ENCODE measurements at places on chromosomes 3 and 15.
A peak's percentile ranks its signal among the peaks of the same experiment; 100 is the strongest.

DNA sequence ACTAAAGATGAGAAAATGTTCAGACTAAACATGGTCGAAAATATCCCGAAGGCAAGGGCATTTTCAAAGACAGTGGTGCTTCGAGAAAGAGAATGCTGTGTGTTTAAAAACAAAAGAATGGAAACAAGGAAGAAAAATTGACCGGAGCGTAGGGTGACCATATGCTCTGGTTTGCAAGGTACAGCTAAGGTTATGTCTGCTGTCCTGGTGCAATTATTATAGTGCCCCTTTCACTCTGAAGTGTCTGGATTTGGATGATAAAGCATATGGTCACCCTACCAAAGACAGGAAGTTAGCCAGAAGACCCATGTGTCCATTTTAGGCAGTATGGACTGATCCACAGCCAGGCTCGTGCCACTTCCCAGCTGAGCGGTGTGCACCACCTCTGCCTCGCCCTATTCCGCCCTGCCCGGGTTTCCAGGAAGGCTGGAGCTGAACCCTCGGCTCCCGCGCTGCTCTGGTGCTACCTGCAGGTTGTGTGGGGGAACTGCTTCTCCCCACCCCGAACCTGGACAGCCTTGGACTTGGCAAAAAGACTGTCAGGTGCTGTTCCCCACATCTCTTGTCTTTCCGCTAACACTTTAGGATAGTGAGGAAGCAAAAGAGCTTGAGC, 25.2 kb downstream of the GOLGA6D start:
- peak; percentile 67 for DNase-seq

- DNase-seq = no peak
Measured at GRCh38 chr3:13299531-13300155, 120.5 kb downstream of the NUP210 start.

- no peak for DNase-seq
Measured at GRCh38 chr3:41411065-41411464, 211.8 kb downstream of the CTNNB1 start.

DNA sequence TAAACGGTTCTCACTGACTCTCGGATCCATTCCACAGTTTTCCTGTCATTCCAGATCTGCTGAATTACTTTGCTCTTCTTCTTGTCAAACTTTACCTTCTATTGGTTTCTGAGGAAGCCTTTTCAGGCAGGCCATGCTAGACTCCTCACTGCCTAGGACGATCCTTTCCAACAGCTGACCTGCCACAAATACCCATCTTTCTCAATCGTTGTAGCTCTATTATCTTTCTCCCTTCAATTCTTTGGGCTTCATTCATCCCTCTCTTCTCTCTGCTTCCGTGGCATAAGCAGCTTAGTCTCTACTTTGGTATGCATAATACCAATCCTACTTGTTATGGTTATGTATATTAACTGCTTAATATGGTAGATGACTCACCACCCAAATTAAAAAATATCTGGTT, 421.8 kb downstream of the NLGN1 start:
- no peak for DNase-seq
